ENCODE measurements at places on chromosomes 7 and 10. TPM values are rescaled to one million over a fixed set of nuclear protein-coding genes. Genes with fewer than 3 reads are reported as not detected.

- DNase-seq = no peak
These were observed 535.9 kb downstream of the TFEC start for GRCh38 chr7:115494529-115495147.

- DNase-seq = peak; percentile 54
These were observed 133.3 kb upstream of the NAMPT start for GRCh38 chr7:106418094-106418493.

PRF1 gene
- not detected for polyA plus RNA-seq

LIPM gene
- not detected for polyA plus RNA-seq

DNA sequence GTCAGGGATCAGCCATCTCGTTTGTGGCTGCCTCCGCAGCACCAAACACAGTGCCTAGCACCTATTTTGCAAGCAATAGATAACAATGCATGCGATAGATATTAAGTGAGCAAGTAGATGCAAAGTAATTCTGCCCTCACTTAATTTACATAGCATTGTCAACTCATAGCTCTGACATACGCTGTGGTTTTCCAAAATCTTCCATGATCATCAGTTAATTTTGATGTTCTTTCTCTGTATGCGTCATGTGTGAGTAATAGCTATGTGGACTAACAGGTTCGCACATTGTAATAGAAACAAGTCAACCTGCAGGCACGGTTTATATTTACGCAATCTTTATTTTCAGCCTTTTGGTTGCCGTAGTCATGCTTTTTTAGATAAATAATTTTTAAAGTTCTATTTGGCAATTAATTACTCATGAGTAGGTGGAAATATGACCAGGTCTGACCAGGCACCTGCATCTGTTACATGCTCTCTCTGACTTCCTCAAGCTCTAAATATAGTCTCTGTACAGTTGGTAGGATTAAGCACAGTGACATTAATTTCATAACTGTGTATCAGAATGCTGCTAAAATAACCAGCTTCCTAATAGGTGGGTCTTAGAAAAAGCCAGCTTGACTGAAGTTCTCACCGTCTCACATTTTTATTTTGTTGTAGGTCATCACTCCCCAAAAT lies 13.3 kb downstream of the MAP3K8 start:
- no peak for DNase-seq

PNLIP gene
- polyA plus RNA-seq = not detected

DNA sequence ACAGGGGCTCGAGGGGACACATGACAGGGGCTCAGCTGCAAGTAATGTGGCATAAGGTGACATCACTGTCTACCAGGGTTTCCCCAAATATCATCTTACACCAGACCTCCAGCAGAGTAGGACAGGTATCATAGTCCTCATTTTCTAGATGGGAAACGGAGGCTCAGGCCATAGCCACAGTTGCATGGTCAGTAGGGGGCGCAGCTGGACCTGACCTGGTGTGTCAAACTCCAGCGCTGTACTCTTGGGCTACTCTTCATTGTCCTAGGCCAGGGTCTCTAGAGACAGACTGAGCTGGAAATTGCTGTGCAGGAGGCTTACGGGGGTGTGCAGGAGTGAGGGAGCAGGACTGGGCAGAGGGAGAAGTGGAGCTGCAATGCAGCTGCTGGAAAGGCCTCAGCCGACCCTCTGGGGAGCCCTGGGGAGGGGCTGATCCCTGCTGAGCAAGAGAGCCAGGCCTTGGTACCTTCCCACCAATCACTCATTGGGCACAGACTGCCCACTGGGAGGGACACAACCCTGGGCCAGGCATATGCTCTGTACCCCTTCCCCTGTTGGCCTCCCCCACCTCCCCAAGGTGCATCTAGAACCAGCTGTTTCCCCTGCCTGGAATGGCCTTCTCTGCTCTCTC lies 89.9 kb downstream of the CDH23 start:
- DNase-seq = peak; percentile 15

CTAGE6 gene
- not detected for polyA plus RNA-seq

DNA sequence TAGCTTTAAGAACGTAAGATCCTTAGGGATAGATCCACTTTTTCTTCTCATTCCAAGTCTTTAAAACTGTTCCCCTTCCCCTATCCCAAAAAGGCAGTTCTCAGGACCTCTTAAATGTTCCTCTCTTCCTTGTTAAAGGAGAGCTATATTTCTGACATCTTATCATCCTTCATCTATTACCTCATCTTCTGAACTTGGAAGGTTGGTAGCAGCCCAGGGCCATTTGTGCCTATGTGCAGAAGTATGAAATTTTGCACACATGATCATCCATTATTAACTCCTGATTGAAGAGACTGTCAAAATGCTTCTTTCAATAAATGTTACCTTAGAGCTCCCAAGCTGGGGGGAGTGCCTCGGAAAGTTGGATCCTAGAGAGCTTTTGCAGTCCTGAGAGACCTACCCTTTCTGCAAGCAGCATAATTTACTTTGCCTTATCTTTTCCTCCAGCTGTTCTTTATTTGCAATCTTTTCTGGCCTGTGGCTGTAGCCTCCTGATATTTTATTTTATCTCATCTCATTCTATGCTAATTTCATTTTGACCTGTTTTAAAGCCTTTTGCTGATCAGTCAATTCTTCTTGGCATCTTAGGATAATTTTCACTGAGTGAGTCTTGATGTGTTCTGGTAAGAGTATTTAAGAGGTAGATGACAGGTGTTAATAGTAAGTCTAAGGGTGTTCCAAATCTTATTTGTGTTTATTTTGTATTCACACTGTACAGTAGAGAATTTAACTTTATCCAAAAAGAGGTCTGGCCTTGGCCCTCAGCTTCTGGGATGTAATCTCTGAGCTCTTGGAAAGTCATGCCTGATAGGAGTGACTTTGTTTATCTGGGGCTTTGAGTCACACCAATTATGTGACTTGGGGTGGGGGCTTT lies 135.0 kb upstream of the PDLIM1 start:
- DNase-seq = no peak

DNA sequence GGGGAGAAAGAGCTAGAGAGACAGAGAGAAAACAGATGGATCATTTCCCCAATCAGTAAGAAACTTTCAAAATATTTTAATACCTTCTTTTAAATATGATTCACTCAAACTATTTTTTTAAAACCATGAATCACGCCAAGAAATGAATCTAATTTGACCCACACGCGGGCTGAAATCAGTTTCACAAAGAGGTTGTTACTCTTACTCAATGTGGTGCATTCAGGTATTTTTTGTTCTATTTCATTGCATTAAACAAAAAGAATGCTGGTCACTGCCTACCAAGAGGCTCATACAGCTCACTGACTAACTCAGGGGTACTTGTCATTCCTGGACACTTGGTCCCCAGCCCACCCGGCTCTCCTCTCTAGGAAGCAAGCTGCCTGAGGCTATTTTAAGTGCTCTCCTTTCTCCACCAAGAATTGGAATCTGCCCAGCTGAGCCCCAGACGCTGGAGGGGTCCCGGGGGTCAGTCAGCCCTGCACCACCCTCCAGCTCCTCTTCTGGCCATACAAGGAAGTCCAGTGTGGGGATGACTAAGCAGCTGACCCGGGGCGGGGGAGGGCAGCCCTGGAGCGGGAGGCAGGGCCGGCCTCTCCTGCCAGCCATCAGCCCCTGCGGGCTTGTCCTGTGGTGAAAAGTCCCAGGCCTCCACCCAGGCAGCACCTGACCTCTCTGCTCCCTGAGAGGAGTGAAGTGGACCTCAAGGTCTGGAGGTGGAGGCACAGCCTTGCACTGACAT lies 21.7 kb upstream of the PFKP start:
- peak; percentile 80 for DNase-seq

DNA sequence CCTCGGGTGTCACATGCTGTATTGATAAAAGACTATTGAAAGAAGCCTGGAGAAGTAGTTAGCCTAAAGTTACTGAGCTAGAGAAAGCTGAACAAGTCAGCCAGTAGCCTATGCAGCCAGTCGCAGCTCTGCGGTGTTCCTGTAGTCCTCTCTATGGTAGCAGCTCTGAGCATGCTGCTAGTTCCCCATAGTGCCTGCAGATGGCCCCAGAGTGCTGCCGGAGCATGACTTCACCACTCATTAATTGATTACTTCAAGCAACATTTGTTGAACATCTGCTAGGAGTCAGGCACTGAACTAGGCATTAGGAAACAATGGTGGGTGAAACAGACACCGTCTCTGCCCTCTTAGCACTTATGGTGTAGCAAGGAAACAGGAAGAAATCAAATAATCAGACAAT lies 422.7 kb downstream of the SORCS3 start:
- DNase-seq = no peak

RAMP3 gene
- not detected for polyA plus RNA-seq

CLCN1 gene
- polyA plus RNA-seq = not detected

GRCh38 chr7:115340828-115341227 lies 418.9 kb downstream of the MDFIC start:
- peak; percentile 47 for DNase-seq

CUBN gene
- polyA plus RNA-seq = 4.6 TPM

DNA sequence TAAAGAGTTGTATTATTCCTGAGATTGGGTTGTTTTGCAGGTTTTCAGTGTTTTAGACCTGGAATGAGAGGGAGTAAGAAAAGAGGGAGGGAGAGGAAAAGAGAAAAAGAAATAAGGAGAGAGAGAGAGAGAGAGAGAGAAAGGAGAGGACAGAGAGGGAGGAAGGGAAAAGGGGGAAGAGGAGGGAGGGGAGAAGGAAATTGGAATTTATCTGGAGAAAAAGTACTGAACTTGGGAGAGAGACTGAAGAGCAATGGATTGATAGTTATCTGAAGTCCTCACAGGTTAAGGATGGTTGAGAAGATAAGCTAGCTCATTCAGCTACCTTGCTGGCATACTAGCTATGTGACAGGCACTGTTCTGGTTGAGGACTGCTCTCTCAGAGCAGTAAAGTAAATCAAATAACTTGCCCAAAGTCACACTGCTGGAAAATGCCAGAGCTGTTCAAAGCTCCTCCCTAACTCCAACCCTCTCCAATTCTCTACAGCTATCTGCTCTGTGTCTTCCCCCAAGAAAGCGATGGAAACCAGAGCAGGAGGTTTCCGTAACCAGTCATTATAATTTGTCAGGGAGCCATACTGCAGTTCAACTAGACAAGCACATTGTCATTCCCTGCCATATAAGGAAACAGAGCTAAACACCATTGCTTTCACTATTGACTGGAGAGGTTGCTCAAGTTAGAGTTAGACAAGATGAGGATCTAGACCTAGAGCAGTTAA lies 10.7 kb downstream of the CALD1 start:
- no peak for DNase-seq

DNA sequence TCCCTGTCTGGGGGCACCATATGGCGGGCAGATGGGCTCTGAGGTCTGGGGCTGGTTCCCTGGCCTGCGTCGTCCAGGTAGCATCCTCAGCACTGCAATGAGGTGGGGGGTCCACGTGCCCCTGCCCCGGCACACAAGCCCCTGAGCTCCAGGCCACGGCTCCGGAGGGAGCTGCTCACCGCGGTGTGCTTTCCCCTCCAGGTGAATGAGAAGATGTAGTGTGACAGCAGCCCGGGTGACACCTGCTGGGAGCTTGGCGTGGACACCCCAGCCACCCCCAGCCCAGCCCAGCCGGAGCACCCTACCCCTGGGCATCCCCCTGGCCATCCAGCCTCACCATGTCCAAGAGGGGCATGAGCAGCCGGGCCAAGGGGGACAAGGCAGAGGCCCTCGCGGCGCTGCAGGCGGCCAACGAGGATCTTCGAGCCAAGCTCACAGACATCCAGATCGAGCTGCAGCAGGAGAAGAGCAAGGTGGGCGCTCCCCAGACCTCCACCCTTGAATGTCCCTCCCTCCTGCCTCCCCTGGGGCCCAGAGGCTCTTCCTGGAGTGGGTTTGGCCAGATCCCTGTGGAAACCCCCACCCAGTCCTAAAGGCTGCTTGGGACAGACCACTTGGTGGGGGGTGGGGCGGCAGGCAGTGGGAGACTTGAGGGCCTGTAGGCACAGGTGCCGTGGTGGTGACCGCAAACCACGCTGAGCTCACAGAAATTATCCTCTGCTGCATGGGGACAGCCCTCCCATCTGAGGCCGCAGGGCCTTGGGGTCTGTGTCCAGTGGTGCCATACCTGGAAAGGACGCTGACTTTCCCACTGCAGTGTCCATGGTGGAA lies 38.9 kb downstream of the JAKMIP3 start:
- no peak for DNase-seq

DNA sequence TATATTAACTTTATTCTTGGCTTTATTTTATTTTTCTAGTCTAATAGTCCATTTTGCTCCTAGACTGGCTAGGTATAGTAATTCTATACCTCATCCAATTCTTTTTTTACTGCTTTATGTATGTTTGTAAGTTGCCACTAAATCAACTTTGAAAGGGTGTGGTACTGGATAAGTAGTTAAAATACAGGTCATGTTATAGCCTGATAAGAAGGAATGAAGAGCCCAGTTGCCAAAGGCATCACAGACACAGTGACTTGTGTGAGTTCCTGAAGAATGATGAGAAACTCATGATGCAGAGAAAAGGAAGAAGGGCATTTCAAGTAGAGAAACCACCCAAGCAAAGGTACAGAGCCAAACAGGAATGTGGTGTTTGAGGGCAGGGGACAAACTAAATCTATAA lies 27.3 kb downstream of the NAPEPLD start:
- no peak for DNase-seq

- no peak for DNase-seq
These were observed 116.7 kb upstream of the TMEM106B start for GRCh38 chr7:12094365-12094921.

- no peak for DNase-seq
These were observed 190.5 kb downstream of the TMEM26 start for GRCh38 chr10:61262486-61263261.

PIK3AP1 gene
- 0.04 TPM for polyA plus RNA-seq

GRCh38 chr7:66250711-66251110 lies 45.6 kb downstream of the TPST1 start:
- DNase-seq = peak; percentile 77

CRYGN gene
- not detected for polyA plus RNA-seq

CUX1 gene
- 15.5 TPM for polyA plus RNA-seq

DNA sequence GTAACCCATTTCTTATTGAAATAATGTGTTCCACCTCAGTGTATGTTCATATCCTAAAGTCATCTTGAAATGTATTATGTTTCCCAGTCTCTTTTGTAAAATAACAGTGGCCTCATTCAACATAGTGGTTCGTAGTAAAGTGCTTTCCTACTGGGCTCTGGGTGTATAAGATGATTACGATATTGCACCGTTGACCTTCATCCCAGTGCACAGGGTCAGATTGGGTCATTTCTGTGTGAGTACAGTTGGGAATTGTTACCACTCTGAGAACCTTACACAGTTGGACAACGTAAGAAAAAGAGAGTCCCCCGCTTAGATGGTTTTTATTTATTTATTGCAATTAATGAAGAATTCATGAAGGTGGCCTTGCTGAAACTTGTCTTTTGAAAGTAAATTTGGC lies 135.6 kb downstream of the CHN2 start:
- DNase-seq = no peak

PODXL gene
- 86.4 TPM for polyA plus RNA-seq

Measured in endothelial cell of umbilical vein (primary cell).